ENCODE measurements at places on chromosomes 2 and 18.

GRCh38 chr2:138550172-138550571, 48.6 kb downstream of the SPOPL start:
- no peak for DNase-seq

- no peak for DNase-seq
Measured at GRCh38 chr2:124335058-124335457, 310.0 kb downstream of the CNTNAP5 start.

- no peak for DNase-seq
Measured at GRCh38 chr2:233676046-233676445, 4.3 kb downstream of the UGT1A9 start.

DNA sequence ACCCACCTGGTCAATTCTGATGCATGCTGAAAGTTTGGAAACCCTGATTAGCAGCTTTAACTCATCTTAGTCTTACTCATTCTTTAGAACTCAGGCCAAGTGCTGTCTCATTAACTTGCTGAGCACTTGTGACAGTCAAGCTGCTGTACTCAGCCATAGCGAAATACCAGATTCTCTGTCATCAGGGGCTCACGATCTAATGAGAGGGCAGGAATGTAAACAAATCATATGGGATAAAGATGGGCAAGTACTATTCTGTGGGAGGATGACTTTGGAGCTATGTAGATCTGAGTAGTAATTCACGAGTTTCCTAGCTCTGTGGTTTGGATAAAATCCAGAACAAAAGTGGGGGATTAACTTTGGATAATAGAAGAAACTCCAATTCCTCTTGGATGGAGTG, 376.6 kb downstream of the HRH4 start:
- no peak for DNase-seq

DNA sequence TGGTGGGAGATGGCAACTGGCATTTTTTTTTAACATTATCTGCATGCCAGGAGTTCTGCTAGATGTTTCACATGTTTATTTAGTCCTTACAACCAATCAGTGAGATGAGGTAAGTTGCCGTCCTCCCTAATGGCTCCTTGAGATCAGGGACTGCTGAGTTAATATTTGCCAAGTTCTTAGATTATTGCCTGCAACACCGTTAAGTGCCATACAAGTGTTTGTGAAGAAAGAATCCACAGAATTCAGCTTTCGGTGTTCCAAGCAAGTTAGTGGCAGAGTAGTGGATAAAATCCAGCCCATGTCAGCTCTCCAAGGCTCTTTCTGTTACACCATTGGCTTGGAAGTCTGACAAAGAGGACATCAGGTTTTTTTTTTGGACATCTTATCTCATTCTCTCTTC, 95.9 kb downstream of the C1QL2 start:
- DNase-seq, result no peak

GRCh38 chr2:168841445-168841844, 39.0 kb downstream of the NOSTRIN start:
- DNase-seq, result no peak

- DNase-seq, result no peak
Measured at GRCh38 chr18:71362140-71362539, 1073.3 kb downstream of the SOCS6 start.

DNA sequence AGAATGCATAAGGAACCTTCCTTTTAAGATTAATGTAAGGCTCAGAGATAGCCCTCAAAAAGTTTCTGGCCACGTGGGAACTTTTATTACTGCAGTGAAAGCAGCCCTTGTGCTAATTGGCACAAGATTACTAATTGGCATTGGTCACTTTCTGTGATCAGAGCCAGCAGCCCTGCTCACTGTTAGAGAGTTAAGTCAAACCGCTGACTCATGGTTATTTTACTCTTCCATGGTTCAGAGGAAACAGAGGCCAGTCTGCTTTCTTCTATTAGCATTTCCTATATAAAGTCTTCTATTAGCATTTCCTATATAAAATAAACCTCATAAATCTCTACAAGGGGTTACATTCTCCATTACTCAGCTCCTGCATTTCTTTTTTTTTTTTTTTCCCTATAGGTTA, 1.5 kb upstream of the SLC35G4 start:
- DNase-seq, result no peak

GRCh38 chr2:119234021-119235019, 10.7 kb downstream of the STEAP3 start:
- DNase-seq, result peak; percentile 61

DNA sequence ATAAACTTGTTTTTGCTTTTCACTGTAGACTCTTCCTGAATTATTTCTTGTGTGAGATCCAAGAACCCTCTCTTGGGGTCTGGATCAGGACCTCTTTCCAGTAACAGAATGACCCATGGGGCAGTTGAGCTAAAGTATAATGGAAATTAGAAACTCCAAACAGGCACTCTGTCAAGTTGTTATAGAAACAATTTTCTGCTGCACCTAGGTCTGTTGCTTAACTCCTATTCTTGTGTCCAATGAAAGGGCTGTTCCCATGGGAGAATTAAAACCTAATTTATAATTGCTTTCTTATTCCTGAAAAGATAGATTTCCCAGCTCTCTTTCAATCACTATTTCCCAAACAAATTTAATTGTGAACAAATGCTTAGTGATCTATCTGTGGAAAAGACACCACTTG, 1341.3 kb upstream of the PIK3C3 start:
- DNase-seq, result no peak

DNA sequence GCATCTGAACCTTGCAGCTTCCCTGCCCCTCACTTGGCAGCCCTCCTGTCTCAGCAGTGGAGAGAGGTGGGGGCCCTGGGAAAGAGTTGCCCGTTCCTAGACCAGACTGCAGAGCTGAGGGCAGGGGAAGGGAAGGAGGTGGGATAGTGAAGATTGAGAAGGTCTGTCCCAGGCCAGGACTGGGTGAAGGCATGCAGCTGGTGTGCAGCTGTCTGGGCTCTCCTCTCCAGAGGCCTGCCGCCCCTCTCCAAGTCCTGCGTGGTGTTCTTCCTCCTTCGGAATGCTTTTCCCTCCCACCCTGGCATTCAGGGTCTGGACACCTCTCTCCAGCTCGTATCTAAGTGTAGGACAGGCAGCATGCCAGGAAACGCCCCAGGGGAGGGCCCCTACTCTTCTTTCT, 323.5 kb downstream of the CELF4 start:
- no peak for DNase-seq

DNA sequence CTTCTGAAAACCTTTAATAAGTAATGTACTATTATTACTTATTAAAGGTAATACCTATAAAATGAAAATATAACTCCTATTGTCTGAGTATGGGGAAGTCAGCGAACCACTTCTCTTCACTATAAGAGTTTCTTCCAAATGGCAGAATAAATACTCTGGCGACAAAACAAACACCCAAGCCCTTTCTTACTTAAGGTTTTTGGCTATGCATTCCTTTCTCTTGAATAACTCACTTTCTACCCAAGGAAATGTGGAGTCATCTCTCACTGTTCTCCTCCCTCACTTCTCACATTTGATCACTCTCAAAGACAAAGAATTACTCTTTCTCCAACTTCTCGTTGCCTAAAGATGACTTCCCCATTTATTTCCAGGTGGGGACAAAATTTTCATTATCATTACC, 816.8 kb upstream of the CRIM1 start:
- no peak for DNase-seq

GRCh38 chr2:201859949-201860348, 53.6 kb downstream of the CDK15 start:
- DNase-seq, result no peak

All from NT2/D1 (cell line).